Stimulated activated CD8-positive, alpha-beta memory T cell treated with anti-CD3 and anti-CD28 coated beads, Interleukin-4, amount 100 ng/mL, for 4 hours (primary cell): ENCODE measurements at places on chromosomes 5 and 9.

DNA sequence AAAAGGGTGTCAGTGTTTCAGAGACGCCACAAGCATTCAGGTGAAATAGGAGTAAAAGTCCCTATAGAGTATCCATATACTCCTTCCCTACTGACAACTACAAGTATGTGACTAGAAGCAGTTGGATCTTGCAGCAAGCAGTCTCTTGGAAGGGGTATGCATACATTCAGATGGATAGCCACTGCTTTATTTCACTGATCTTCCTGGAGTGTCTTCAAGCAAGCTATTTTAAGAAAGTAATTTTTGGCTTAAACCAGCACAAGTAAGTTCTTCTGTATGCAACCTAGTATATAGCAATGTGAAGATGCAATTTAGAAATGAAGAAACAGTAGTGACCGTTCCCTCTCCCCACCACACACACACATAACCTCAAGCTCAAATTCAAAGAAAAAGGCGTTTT is 446.8 kb upstream of the CDH18 start:
- DNase-seq, result no peak

DNA sequence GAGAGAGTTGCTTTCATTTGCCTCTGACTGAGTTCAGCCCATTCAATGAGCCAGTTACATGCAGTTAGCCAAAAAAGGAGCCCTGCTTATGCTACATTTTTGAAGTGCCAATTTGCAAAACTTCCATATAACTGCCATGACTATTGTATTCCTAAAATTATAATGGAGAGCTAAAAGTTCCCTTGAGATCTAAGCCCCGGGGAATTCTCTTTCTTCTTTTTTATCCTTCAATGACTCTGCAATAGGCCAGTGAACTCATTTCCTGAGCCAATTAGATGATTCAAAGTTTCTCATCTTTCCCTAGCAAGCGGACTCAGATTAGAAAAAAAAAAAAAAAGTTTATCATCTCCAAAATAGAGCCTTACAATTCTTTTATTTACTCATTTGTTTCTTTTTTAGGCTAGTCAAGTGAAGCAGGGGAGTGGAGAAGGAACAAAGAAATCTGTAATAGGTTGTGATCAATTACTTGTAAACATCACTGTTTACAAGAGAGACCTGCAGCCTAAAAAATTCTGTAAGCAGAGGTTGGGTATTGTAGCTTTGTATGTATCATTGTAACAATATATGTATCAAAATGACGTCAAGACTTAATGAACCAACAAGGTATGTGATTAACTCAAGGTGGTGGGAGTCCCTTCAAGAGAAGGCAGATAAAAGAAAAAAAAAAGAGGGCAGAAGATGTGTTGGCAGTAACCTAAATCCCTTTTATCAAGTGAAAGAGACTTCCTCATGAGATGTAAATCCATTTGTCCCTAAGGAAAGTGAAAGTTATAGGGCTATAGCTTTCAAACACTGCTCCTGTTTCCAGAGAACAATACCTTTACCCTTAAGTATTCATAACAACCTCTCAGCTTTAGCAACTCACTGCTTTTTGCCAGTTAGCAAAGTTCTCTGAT is 48.7 kb upstream of the HOMER1 start:
- no peak for DNase-seq

DNA sequence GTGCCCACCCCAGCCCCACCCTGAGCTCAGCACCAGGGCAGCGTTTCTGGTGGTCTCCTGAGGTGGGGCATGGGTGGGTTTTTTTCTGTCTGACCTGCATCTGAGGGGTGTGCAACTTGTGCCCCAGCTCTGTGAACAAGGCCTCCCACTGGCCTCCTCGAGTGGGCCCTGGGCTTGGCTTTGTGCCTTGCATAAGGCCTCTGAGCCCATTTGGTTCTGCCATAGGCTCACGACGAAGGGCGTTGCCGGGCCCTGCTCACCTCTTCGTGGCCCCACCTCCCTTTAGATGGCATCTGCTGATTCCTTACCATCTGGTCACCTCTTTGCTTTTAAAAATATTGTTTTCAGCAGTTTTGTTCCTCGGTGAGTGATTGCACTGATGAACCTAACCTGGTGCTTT is 127.1 kb upstream of the COL5A1 start:
- no peak for DNase-seq

GRCh38 chr5:151005950-151006576 is 14.3 kb upstream of the GPX3 start:
- DNase-seq, result no peak

DNA sequence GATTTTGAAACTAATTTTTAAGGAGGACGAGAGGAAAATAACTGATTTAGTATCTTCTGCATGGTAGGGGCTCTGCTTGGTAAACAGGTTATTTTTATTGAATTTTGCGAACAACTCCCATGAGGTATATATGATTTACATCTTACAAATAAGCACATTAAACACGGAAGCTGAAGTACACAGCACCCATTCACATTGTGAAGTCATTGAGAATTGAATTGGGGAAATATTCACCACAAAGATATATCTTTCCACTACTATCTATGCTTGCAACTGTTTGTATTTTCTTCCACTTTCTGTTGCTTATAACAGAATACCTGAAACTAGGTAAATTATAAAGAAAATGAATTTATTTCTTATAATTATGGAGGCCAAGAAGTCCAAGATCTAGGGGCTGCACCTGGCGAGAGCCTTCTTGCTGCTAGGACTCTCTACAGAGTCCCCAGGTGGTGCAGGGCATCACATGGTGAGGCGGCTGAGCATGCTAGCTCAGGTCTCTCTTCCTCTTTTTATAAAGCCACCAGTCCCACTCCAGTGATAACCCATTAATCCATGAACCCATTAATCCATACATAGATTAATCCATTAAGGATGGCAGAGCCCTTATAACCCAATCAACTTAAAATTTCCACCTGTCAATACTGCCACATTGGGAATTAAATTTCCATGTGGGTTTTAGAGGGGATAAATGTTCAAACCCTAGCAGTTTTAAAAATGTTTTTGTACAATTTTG is 79.0 kb upstream of the ZNF608 start:
- DNase-seq, result no peak

- no peak for DNase-seq
Observed at GRCh38 chr9:27142299-27142930, 33.4 kb downstream of the TEK start.

GRCh38 chr5:178368274-178368673 is 135.7 kb upstream of the PHYKPL start:
- DNase-seq, result no peak

GRCh38 chr5:107485184-107485583 is 185.6 kb downstream of the EFNA5 start:
- no peak for DNase-seq

DNA sequence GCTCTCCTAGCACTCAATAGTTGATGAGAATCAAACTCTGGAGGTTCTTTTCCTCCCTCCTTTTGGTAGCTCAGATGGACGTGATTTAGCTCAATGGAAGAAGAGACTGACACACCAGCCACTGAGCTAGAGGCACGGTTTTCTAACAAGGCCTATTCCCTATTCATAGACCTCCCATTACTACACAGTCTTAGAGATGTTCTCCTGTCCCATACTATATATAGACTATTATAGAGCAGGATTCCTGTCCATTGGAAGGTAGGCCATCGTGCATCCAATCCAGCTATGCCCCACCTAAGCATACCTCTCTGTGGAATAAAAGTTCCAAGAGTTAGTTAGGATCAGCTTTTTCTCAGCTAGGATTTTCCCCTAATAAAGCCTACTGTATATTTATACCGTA is 30.3 kb upstream of the CTNNAL1 start:
- no peak for DNase-seq

DNA sequence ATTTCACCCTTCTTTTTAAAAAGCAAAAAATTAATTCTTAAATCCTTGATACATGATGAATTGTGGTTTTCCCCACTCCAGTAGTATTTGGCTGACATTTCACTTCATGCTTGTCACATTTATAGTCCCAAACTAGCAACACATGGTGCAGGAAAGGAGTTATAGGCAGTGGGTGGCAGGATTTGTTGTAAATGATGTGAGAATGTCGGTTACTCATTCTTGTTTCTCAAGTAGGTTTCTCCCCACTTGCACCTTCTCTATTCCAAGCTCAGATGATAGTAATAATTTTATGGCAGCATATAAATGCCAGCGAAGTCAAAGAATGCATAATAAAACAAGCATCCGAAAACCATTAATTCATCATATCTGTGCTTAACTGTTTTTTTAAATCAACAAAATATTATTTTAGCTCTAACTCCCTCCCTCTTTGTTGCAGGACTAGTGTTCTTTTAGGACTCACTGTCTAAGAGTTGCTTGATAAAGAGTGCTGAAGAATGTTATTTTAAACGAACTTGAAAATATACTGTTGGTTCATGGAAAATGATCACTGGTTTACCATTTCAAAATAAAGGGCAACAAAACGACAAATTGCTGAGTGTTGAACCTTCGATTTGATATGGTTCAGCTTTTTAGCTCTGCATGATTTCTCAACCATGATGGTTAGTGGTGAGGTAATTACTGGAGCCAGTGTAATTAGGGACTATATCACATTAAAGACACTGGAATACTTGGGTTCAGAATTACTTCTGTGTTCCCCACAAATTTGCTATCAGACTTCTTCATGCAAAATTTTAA is 88.1 kb upstream of the ADAMTSL1 start:
- no peak for DNase-seq

- DNase-seq, result peak; percentile 75
Observed at GRCh38 chr5:175517824-175518450, 39.6 kb downstream of the SFXN1 start.

GRCh38 chr5:20656262-20656661 is 668.3 kb upstream of the CDH18 start:
- no peak for DNase-seq

- DNase-seq, result no peak
Observed at GRCh38 chr9:75039009-75039408, 10.9 kb upstream of the CARNMT1 start.

GRCh38 chr5:153813901-153814300 is 224.8 kb downstream of the FAM114A2 start:
- no peak for DNase-seq

DNA sequence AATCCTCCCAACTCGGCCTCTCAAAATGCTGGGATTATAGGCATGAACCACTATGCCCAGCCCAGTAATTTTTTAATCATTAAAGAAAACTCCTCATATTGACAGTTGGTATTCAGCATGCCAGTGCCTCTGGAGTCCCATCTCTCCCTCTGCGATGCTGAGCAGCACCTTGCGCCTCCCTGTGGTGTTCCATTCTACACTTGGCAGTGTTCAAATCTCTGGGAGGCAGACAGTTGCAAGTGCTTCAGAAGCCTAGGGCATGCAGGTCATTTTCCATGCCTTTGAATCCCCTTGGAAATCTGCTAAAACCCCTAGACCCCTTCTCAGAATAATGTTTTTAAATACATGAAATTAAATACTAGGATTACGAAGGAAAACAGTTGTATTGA is 41.3 kb downstream of the GARNL3 start:
- no peak for DNase-seq

DNA sequence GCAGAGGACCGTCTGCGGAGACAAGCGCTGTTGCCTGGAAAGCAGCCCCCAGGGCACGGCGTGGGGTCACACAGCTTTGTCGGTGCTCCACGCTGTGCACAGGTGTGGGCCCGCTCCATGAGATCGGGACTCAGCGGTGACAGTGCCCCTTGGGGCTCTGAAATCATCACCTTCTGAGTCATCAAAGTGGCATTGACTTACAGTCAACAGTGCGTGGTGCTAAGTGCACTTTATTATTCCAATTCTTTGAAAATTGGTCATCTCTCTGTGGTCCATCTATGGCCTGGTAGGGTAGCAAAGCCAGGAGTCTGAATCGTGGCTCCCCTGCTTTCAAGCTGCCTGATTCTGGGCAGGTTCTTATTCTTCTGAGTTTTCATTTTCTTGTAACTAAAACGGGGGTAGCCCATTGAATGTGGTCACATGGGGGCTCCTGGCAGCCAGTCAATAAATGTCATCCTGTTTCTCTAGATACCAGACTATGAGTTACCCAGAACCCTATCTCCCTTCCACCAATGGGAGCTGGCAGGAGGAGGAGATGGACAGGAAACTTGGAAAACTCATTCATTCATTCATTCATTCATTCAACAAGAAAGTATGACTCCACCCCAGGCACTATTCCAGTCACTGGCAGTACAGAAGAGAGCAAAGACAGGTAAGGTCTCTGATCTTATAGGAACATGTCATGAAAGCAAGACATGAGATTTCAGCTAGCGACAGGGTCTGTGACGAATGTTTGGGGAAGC is 20.3 kb upstream of the UNC5A start:
- DNase-seq, result no peak

DNA sequence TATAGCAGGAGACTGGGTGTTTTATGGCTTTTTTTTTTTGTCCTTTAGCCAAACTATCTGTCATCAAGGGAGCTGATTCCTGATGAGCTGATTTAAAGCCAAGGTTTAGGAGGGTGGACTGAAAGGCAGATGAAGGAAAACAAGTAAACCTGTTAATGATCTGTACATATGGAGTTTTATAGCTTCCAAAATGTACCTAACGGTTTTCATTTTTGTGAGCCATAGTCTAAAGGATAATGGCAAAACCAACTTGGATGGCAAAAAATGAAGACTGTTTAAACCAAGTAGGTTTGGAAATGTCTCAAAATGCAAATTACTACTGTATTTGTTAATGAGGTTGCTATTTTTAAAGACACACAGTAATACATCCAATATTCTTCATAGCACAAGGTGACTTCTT is 281.5 kb downstream of the YTHDC2 start:
- no peak for DNase-seq

DNA sequence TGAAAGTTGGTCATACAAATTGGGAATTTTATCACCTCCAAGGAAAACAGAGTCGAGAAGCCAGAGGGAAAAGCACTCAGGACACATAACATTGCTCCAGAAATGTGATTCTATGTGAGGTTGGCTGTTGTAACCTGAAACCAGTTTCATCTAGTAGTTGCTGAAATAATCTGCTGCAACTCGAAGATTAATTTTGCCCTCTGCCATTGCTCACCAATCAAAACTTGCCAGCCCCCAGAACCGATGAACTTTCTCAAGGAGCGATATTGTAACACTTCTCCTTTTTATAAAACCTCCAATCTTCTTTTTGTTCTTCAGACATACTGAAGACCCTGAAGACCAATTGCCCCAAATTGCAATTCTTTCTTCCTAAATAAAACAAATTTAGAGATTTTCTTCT is 31.1 kb downstream of the C5orf58 start:
- no peak for DNase-seq
